ENCODE measurements at places on chromosomes 4 and X.
A peak's percentile ranks its signal among the peaks of the same experiment; 100 is the strongest.

GRCh38 chrX:104833401-104833800 is 267.4 kb downstream of the IL1RAPL2 start:
- H3K4me3 ChIP-seq, result no peak overlapping the region
- H3K36me3 ChIP-seq, result no peaks in the 10 kb centered on the region
- H3K27me3 ChIP-seq, result no peaks in the 10 kb centered on the region
- DNase-seq, result no peak
- no peak overlapping the region for H3K27ac ChIP-seq
- no peaks in the 10 kb centered on the region for H3K4me1 ChIP-seq

- no peak for DNase-seq
- H3K4me1 ChIP-seq, result no peaks in the 10 kb centered on the region
- H3K27ac ChIP-seq, result no peak overlapping the region
- H3K27me3 ChIP-seq, result no peaks in the 10 kb centered on the region
Measured at GRCh38 chr4:110869862-110870572, 247.1 kb upstream of the PITX2 start.

DNA sequence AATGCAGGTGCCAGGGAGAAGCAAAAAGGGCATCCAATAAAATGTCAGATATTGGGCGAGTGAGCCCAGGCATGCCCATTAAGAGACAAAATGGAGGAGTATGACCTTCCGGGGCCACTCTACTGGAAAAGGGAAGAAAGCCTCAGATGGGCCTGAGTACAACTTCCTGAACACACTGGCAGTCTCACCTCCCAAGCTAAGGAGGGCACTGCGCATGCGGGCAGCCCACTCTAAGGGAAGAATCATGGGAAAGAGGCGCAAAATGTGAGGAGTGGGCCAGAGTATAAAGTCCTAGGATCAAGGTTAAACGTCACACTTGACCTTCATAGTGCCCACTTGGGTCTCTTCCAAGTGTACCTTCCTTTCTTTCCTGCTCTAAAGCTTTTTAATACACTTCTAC is 63.5 kb downstream of the TIGD2 start:
- no peak overlapping the region for H3K4me3 ChIP-seq
- no peak overlapping the region for H3K27ac ChIP-seq
- no peaks in the 10 kb centered on the region for H3K4me1 ChIP-seq
- no peaks in the 10 kb centered on the region for H3K36me3 ChIP-seq

- DNase-seq, result no peak
- H3K27ac ChIP-seq, result no peak overlapping the region
- no peaks in the 10 kb centered on the region for H3K4me1 ChIP-seq
- no peaks in the 10 kb centered on the region for H3K27me3 ChIP-seq
- H3K4me3 ChIP-seq, result no peak overlapping the region
Measured at GRCh38 chrX:119042040-119042439, 30.8 kb upstream of the CT47C1 start.

DNA sequence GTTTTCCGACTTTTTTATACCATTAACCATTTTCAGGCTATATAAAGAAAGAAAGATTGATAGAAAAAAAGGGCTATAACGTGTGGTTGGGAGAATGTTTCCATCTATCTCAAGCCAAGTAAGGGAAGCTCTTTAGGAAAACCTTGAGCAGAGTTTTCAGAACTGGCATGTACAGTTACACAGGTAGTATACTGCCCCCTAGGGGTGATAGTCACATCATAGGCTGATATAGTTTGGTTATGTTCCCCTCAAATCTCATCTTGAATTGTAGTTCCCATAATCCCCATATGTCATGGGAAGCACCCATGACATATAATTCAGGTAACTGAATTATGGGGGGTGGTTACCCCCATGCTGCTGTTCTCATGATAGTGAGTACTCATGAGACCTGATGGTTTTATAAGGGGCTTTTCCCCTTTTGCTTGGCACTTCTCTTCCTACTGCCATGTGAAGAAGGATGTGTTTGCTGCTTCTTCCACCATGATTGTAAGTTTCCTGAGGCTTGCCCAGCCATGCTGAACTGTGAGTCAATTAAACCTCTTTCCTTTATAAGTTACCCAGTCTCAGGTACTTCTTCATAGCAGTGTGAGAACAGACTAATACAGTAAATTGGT is 186.8 kb downstream of the TMA16 start:
- DNase-seq, result peak; percentile 46
- H3K27me3 ChIP-seq, result peaks cover 4% of the 10 kb centered on the region
- H3K36me3 ChIP-seq, result no peaks in the 10 kb centered on the region

- no peak overlapping the region for H3K27ac ChIP-seq
- DNase-seq, result no peak
- H3K36me3 ChIP-seq, result no peaks in the 10 kb centered on the region
- H3K4me1 ChIP-seq, result no peaks in the 10 kb centered on the region
Measured at GRCh38 chr4:177726111-177726510, 283.9 kb upstream of the AGA start.

- no peaks in the 10 kb centered on the region for H3K36me3 ChIP-seq
- DNase-seq, result no peak
- H3K4me1 ChIP-seq, result no peaks in the 10 kb centered on the region
Measured at GRCh38 chr4:15153662-15154061, 151.4 kb downstream of the CPEB2 start.

DNA sequence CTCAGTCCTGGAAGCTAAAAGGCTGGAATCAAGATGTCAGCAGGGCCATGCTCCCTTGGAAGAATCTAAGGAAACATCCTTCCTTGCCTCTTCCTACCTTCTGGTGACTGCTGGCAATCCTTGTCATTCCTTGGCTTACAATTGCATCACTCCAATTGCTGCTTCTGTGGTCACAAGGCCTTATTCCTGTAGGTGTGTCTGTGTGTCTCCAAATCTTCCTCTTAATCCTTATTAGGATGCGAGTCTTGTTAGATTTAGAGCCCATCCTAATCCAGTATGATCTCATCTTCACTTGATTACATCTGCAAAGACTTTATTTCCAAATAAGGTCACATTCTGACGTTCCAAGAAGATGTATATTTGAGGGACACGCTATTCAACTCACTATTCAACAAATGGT is 52.2 kb downstream of the SMIM20 start:
- no peaks in the 10 kb centered on the region for H3K36me3 ChIP-seq
- H3K27ac ChIP-seq, result no peak overlapping the region
- H3K4me3 ChIP-seq, result no peak overlapping the region
- peaks cover 10% of the 10 kb centered on the region for H3K27me3 ChIP-seq
- H3K4me1 ChIP-seq, result no peaks in the 10 kb centered on the region

- no peak overlapping the region for H3K4me3 ChIP-seq
- DNase-seq, result no peak
- H3K27me3 ChIP-seq, result no peaks in the 10 kb centered on the region
- no peaks in the 10 kb centered on the region for H3K4me1 ChIP-seq
Measured at GRCh38 chr4:189143263-189143952, 797.3 kb upstream of the FRG1 start.

DNA sequence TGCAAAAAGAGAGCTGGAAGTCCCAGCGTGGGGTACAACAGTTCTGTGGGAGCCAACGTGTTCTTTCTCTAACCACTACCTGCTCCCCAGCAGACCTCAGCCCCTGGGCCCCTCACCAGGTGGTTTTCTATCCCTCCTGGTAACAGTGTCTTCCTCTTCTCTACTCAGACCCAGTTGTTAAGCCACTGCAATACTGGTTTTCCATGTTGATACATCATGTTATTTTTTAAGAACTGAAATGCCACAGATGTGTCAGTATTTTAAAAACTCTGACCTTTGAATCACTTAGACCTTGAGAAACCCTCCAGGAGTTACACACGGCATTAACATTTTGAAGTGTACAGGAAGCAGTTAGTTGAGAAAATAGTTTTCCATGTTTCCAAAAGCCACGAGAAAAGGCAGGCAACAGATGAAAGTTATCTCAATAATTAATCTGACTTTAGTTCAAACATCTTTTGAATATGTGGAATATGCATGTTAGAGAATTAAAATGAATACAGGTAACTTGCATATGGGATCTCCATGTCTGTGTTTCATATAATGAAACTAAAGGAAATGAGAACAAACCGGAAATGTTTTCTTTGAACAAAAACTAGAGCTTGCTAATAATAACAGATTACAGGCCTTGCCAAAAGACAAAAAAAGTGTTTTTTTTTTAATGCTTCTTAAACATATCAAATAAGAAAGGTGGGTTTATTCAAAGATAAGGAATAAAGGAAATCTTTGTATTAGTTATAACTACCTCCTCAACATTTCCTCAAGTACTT is 108.8 kb downstream of the ZNF827 start:
- peaks cover 43% of the 10 kb centered on the region for H3K4me1 ChIP-seq
- no peaks in the 10 kb centered on the region for H3K27me3 ChIP-seq
- peak overlapping the region; percentile 61 for H3K4me3 ChIP-seq
- peak; percentile 37 for DNase-seq

DNA sequence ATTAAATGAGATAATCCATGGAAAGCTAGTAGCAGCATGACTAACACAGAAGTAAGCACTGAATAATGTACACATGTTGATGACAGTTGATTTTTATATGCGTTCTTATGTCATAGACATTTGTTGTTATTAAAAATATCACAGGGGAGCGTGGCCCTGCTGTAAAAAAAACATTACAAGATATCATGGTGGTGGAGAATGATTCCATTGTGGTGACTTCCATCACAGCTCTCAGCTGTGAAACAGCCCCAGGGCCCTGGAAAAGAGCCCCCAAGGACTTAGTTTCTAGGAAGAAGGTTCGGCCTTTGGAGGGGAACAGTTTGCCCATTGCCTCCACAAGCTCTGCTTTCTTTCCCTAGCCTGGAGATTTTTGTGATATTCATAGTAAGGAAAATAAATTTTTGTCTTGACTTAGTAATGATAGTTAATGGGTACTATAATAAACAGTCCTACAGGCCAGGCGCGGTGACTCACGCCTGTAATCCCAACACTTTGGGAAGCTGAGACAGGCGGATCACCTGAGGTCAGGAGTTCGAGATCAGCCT is 49.9 kb downstream of the FAM114A1 start:
- H3K4me1 ChIP-seq, result peaks cover 12% of the 10 kb centered on the region
- H3K27me3 ChIP-seq, result peaks cover 3% of the 10 kb centered on the region
- no peak overlapping the region for H3K4me3 ChIP-seq
- no peak for DNase-seq

DNA sequence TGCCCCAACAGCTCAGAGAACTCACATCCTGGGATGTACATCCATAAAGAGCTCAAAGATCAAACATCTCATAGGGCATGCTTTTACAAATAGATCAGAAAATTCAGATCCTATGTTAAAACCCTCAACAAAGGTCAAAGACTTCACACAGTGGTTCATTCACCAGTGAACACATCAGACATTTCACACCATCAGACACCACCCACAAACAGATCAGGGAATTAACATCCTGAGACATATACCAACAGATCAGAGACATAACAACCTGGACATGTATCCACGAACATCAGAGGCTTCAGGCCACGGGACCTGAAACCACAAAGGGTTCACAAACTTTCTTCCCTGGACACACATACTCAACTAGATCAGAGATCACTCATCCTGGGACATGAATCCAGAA is 23.4 kb downstream of the SUV39H1 start:
- peaks cover 33% of the 10 kb centered on the region for H3K4me1 ChIP-seq
- no peaks in the 10 kb centered on the region for H3K27me3 ChIP-seq
- H3K36me3 ChIP-seq, result peaks cover 20% of the 10 kb centered on the region
- no peak overlapping the region for H3K4me3 ChIP-seq
- no peak overlapping the region for H3K27ac ChIP-seq

DNA sequence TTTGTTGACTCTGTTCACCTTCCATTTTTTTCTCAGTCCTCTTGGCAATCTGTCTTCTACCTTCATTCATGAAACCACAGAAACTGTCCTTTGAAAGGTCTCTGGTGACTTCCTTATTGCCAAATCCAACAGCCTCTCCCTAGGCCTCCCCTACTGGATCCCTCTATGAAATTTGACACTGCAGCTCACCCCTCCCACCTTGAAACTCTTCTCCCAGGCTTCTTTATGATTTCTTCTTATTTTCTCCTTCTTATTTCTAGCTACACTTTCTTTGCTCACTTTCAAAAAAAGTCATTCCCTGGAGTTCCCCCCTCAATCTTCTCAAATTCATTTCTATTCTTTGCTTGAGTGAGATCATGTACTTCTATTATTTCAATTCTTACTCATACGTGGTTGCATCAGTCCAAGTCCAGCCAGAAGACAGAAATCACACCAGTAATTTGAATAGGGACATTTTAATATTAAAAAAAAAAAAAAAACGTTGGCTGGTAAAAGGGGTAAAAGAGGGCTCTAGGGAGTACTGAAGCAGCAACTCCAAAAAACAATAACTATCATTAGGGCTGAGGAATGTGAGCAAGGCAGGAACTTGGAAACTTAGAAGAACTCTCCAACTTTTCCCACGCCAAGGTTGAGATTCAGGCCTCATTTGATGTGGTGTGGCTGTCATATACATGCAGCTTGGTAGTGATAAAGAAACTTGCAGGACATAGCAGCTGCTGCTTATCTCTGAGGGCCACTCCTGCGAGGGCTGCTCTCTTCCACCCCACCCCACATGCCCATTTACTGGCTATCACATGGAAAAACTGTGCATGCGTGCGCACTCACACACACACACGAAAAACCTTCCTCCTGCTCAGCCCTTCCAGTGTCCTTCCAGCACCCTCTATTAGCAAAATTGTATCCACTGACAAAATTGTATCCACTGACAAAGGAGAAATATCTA is 169.8 kb upstream of the GALNT7 start:
- no peak overlapping the region for H3K4me3 ChIP-seq
- no peak overlapping the region for H3K27ac ChIP-seq
- H3K27me3 ChIP-seq, result peaks cover 6% of the 10 kb centered on the region
- no peaks in the 10 kb centered on the region for H3K4me1 ChIP-seq
- no peaks in the 10 kb centered on the region for H3K36me3 ChIP-seq
- no peak for DNase-seq

DNA sequence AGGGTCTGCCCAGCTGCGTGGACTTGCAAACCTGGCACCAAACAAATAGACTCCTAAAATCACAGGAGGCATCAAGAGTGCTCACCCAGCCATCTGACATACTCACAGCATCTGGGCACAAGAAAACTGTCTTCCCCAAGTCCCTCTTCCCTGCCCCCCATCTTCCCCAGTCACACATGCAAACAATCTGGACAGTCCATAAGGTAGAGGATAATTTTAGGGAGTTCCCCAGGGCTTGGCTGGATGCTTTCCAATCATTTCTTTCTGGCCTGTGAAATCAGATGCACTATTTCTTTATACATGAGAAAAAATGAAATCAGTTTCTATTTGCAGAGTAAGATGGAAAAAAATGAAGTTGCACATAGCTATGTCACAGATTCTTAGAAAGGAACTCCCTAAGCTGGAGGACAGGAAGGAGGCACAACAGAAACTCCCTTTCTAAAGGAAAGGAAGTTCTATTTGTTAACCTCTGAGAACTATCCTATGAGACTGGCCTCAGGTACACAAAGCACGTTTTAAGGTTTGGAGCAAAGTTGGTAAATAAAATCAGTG is 342.3 kb downstream of the HNRNPD start:
- DNase-seq, result no peak
- H3K27me3 ChIP-seq, result peaks cover 9% of the 10 kb centered on the region
- no peaks in the 10 kb centered on the region for H3K36me3 ChIP-seq
- H3K4me1 ChIP-seq, result peaks cover 2% of the 10 kb centered on the region
- H3K4me3 ChIP-seq, result no peak overlapping the region

DNA sequence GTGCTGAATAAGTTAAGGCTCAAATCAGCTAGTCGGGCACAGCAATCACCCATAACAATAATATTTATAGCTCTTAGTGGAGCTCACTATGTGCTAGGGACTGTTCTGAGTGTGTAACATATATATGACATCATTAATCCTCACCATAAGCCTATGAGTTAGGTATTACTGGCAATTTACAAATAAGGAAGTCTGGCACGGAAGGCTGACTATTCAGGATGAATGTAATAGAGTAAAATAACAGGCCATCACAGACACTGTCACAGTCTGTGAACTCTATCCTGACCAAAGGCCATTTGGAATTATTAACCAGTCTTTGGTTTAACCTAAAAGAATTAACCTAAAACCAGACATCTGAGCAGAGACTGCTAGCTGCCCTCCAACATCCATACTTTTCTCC is 119.3 kb downstream of the C4orf51 start:
- H3K27ac ChIP-seq, result no peak overlapping the region
- H3K4me1 ChIP-seq, result peaks cover 5% of the 10 kb centered on the region
- peaks cover 20% of the 10 kb centered on the region for H3K36me3 ChIP-seq
- DNase-seq, result no peak
- H3K27me3 ChIP-seq, result no peaks in the 10 kb centered on the region

Data from activated CD8-positive, alpha-beta T cell treated with anti-CD3 and anti-CD28 coated beads, Interleukin-2, amount 10 ng/mL, durations not matched to agents 7 days and 5 days (primary cell).